ENCODE measurements at places on chromosomes 6 and 20.

DNA sequence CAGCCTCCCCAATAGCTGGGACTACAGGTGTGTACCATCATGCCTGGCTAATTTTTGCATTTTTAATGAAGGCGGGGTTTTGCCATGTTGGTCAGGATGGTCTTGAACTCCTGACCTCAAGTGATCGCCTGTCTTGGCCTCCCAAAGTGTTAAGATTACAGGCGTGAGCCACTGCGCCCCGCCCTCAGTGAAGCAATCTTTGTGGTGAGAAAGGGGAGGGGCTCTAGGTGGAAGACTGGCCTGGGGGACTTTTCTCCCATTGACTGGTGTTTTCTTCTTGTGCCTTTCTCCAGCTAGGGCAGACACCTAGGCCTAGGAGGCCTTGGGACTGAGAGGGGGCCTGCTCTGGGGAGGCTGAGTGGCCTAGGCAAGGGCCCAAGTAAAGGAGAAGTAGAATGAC lies 84.1 kb downstream of the DNAAF9 start:
- DNase-seq = no peak

DNA sequence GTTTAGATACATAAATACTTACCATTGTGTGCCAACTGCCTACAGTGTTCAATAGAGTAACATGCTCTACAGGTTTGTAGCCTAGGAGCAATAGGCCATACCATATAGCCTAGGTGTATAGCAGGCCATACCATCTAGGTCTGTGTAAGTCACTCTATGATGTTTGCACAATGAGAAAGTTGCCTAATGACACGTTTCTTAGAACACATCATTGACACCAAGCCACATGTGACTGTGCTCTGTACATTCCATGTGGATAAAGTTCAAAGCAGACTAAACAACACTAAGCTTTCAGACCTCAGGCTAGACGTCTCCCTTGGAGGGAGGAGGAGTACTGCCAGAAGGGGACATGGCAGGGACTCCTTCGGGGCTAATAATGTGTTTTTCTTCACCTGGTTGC lies 93.6 kb downstream of the KIF16B start:
- no peak for DNase-seq

GRCh38 chr20:32456869-32457478 lies 98.8 kb downstream of the ASXL1 start:
- DNase-seq = no peak

DNA sequence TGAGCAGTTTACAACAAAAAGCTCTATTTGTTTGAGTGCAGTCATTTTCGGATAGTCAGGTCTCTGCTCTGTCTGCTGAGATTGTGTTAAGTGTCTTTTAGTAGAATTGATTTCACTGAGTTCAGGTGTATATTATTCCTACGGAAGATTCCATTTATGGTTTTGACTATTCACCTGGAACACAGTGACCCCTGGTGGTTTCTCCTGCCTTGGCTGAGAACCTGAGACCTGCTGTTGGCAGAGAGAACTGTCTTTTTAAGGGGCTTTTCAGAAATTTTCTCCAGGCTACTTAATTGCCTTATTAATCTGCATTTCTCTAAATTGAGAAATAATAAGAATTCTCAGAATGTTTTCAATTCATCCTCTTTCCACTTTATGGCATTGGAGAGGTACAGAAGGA lies 508.0 kb downstream of the TBC1D32 start:
- no peak for DNase-seq

GRCh38 chr6:44809258-44809657 lies 421.8 kb downstream of the CDC5L start:
- DNase-seq = no peak

- DNase-seq = no peak
These were observed 509.3 kb upstream of the MAN1A1 start for GRCh38 chr6:119858901-119859300.

- no peak for DNase-seq
These were observed 50.0 kb downstream of the SRC start for GRCh38 chr20:37395921-37396415.

- no peak for DNase-seq
These were observed 31.5 kb downstream of the NINL start for GRCh38 chr20:25553819-25554296.

DNA sequence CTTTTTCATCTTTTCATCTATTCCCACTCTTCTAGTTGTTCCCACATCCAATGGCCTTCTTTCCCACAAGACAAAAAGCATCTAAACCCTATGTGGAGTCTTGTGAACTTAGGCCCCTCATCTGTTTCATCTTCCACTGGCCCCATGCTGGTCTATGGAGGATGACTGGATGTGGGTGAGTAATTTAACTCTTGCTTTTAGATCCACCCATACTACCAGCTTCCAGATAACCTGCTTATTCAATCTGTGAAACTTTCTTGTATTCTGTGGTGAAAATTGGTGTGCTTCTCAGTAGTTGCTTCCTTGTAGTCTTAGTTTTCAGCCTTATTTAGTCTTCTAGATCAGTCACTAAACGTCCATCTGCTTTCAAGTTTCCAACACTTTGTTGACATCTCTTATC lies 64.9 kb downstream of the OPN5 start:
- no peak for DNase-seq

DNA sequence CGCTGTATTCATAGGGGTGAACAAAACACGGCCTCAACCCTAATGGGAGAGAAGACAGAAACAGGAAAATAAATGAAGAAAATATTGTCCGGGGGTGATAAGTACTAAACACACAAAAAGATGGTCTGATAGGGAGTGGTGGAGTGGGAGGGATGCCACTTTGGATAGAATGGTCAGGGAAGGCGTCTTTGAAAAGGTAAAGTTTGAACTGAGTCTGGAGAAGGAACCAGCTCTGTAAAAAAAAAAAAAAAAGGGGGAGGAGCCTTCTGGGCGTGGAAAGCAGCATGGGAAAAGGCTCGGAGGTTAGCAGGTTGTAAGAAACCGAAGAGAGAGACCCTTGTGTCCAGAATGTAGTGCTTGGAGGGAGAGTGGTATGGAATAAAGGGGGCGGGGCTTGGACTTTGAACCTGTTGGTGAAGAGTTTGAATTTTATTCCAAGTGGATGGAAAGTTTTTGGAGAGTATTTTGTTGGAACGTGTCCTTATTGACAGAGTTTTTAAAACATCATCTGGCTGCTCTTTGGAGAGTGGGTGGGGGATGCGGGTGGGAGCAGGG lies 1.8 kb downstream of the CHMP4B start:
- DNase-seq = no peak

DNA sequence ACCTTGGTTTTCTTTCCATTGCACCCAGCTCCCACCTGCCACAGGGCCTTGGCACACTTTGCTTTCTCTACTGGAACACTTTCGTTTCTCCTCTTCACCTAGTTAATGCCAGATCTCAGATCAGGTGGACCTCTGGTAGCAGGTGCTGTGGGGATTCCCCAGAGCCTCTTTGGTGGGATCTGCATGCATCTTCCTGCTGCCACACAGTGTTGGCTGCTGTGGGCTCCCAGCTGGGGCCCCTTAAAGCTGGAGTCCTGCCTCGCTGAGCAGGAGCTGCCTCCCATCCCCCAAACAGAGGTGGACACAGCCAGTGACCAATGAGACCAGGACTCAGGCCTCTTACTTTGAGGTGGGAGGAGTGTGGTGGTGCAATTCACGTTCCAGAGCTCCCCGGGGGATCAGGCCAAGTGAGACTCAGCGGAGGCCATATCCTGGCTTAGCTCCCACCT lies 28.4 kb downstream of the CEBPB start:
- DNase-seq = no peak

DNA sequence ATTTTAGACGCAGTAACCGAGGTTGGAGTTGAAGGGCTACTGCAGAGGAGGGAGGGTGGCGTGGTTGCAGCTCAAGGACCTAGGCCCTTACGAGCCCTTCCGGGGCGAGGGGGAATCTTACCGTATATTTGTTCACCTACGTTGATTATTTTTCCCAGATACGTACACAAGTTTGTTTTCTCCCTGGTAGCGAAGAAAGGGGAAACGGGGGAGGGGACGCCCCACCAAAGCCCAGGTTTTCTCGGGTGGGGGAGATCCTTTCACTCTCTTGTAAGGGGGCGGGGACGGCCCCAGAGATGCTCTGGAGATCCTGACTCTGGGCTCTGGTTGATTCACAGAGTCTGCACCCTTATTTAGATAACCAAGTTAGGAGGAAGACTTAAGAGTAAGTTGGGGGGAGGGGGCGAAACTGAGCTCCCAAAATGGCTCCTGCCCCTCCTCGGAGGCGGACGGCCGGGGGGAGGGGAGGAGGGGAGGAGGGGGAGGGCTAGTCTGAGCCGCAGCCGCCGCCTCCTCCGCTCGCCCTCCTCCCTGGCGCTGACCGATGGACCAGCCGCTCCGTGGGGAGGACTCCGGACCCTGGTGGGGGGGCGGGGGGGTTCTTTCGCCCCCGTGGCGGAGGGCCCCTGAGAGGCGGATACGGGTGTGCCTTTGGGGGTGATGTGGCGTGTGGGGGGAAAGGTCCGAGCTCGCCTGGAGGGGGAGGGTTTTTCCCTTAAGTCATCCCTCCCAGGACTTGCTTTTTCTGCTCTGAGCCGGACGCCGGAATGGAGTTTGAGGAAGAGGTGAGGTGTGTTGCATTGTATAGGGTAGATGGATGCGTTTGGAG lies 2.2 kb downstream of the BRD2 start:
- peak; percentile 77 for DNase-seq
